ENCODE measurements at places on chromosomes 7 and 10. TPM values are rescaled to one million over a fixed set of nuclear protein-coding genes. Genes with fewer than 3 reads are reported as not detected.

Gene PRXL2A
- 0.77 TPM for total RNA-seq

Gene ACTL6B
- total RNA-seq: not detected

Gene GNGT1
- total RNA-seq: not detected

Gene ERVW-1
- not detected for total RNA-seq

Gene CC2D2B
- total RNA-seq: not detected

Gene BHLHA15
- 0.16 TPM for total RNA-seq

Gene LDB1
- 46.8 TPM for total RNA-seq

Gene GALNT17
- total RNA-seq: not detected

Gene KLF14
- total RNA-seq: under 0.01 TPM

Gene LDB3
- total RNA-seq: 0.09 TPM

Gene CFAP70
- 2.1 TPM for total RNA-seq

Gene SYPL1
- 35.8 TPM for total RNA-seq

Gene CASTOR2
- 9.5 TPM for total RNA-seq

Gene ITIH5
- total RNA-seq: 0.17 TPM

Gene PLPP4
- total RNA-seq: under 0.01 TPM

Gene VGF
- not detected for total RNA-seq

Gene SEMA3E
- total RNA-seq: 0.79 TPM

Gene PRSS37
- not detected for total RNA-seq

Gene PHYHIPL
- not detected for total RNA-seq

Gene IKZF1
- total RNA-seq: 0.16 TPM

Gene CFTR
- not detected for total RNA-seq

Gene NPFFR1
- total RNA-seq: under 0.01 TPM

Gene INMT
- total RNA-seq: 14.3 TPM

Gene LIPK
- total RNA-seq: not detected

Gene SEMA3A
- total RNA-seq: 65.8 TPM

Gene SPDYE6
- total RNA-seq: not detected

Gene NEUROD6
- total RNA-seq: not detected

Gene ARHGEF35
- total RNA-seq: 2.5 TPM

Gene MEST
- 18.0 TPM for total RNA-seq

Gene NUDT13
- 1.5 TPM for total RNA-seq

Gene CALHM3
- not detected for total RNA-seq

Gene HOGA1
- 0.34 TPM for total RNA-seq

Gene SKIDA1
- 0.47 TPM for total RNA-seq

Gene HABP2
- not detected for total RNA-seq

Gene CALY
- total RNA-seq: not detected

All from bronchial smooth muscle cell (primary cell).